ENCODE measurements at places on chromosomes 6 and 20.

DNA sequence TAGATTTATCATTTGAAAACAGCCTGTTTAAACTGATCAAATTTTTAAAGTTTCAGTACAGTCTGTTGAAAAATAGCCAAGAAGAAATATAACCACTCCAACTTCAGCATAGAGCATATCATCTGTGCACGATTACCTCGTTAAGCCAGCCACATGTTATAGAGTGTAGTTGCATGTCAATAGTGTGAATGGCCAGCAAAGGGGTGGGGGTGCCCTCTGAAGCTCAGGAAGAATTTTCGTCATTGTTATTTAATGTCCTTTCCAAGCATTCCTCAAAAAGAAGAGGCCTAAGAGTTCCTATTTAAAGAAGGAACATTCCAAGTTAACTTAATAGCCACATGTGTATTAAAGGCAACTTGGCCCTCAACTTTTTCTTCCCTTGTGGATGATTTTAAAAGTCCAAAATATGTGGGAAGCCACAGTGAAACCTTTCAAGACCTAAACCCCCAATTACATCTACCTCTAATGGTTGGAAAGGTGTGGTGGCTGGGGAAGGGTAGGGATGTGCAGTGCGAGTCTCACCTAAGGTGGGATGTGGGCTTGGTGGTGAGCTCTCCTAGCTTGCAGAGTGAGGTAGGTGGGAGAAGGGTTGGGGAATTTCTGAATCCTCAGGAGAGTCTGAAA is 1.8 kb upstream of the CCN2 start:
- DNase-seq, result no peak

DNA sequence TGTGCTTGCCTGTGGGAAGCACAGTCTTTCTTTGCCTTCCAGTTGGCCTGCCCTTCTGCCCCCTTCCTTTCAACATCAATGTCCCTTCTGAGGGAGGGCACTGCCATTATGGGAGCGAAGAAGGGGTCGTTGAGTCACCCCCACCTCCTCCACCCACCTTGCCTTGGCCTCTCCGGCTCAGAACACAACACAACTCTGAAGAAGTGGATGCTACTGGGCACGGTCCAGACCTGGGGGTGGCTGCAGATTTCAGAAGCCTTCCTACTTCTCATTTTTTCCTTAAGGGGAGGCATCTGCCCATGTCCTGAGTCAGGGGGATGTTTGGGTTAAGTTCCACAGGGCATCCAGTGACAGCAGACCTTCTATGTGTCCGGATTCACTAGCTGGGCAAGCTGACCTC is 72.1 kb downstream of the GFOD1 start:
- DNase-seq, result no peak

- DNase-seq, result no peak
These were observed 1.5 kb downstream of the DLL1 start for GRCh38 chr6:170289180-170289931.

- DNase-seq, result no peak
These were observed 164.7 kb upstream of the CCN2 start for GRCh38 chr6:132115714-132116366.

GRCh38 chr6:16305246-16305725 is 66.9 kb downstream of the GMPR start:
- peak; percentile 88 for DNase-seq

GRCh38 chr6:85169189-85169588 is 280.7 kb upstream of the NT5E start:
- DNase-seq, result no peak
